ENCODE measurements at places on chromosomes 2 and 18.
A peak's percentile ranks its signal among the peaks of the same experiment; 100 is the strongest.

GRCh38 chr18:58255701-58256311 lies 211.8 kb downstream of the NEDD4L start:
- no peak for DNase-seq

GRCh38 chr2:231159306-231159705 lies 34.5 kb upstream of the HTR2B start:
- no peak for DNase-seq

GRCh38 chr18:58695772-58696171 lies 24.5 kb downstream of the MALT1 start:
- DNase-seq = no peak

DNA sequence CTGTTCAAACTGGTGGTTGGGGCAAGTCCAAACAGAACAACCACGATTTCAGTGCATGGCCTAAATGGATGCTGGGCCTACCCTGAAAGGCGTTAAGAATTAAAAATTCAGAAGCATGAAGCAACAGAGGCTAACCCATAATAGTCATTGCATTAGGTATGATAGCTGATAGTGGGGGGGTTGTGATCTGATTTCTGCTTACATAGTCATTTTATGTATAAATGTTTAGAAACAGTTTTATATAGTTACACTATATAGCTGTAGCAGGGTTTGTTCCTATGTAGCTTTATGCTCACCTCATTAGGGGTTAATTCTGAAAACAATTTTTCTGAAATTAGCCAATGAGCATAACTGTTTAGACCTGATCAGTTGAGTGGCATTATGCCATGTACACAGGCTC lies 9.6 kb downstream of the TAF1B start:
- DNase-seq = no peak

DNA sequence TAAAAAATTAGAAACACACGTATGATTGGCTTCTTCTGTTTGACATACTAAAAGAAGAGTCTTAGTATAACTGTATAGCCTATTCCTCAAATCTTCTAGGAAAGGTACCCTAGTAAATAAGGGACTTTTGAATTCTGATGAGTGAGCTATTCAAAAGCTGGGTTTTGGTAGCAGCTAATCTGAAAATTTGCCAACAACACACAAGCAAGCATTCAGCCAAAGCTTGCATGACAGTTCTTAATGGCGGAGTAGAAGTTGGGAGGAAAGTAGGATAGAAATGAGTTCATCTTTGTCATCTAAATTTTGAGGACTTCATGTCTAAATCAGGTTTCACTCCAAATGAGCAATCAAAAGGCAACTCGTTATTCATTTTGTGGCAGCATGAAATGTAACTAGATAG lies 813.0 kb downstream of the MBD2 start:
- DNase-seq = no peak

DNA sequence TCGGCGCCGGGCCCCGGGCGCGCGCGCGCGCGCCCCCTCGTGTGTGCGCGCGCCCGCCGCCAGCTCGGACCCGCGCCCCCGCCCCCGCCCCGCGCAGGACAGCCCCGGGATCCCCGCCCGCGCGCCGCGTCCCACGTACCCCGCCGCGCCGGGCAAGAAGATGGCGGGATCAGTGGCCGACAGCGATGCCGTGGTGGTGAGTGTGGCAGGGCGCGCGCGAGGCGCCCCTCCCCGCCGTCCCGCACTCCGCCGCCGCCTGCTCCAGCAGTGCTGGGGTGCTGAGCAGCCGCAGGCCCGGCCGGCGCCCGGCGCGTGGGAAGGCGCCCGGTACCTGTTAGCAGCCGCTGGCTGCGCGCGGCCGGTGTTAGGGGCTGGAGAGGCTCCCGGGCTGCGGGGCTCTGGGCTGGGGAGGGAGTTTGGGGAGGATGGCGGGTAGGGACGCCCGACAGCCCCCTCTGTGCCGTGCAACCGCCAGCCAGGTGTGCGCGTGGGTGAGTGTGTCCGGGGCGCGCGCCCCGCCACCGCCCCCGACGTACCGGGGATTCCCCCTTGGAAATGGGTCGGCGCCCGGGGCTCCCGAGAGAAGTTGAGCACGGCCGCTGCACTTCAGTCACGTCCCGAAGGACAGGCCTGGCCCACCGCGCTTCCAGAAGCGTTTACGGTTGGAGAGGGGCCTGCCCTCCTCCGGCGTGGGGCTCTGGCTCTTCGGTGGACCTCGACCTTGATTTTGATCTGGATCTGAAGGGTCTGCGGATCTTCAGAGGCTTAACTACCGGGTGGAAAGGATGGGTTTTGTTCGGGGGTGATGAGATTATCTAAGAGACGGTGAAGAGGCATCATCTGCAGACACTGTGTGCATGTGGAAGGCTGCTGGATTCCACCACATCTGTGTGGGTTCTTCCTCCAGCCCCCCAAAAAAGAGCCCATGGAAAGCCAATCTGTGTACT lies 697 bp downstream of the LGALSL start:
- peak; percentile 83 for DNase-seq

GRCh38 chr2:152499331-152499816 lies 164.4 kb downstream of the FMNL2 start:
- DNase-seq = no peak

DNA sequence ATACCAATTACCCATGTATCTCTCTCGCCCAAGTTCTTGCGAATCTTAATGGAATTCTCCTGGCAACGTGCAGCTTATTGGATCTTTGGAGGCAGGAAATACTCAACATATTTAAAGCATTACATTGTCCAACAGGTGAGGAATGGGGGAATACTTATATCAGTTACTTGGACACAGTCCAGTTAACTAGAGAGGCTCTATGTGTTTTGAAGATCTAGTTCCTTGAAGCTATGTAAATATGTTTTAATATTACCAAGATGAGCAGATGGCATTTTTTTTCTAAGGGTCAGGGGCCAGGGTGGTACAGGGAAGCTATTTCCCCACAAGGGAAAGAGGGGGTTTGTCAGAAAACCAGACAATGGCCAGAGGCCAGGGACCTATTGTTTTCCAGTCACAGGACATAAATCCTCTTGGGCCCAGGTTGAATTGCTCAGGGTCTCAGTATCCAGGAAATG lies 26.8 kb upstream of the MC5R start:
- no peak for DNase-seq

DNA sequence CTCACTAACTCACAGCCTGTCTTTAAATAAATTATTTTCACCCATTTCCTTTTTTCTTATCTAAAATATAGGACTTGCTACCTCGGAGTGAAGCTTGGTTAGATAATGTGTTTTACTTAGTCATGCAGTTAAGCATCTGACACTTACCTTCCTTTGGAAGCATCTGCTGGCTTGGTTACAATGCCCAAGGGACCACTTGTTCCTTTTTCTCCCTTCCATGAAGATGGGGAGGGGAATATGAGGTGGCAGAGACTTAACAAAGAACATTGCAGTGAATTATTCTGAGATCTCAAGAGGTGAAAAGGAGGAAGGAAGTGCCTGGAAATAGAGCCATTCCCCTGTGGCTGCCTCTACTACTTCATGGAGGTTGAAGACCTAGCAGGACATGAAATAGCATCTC lies 145.4 kb upstream of the FOSL2 start:
- DNase-seq = no peak

GRCh38 chr2:239349453-239350135 lies 51.2 kb downstream of the HDAC4 start:
- no peak for DNase-seq

DNA sequence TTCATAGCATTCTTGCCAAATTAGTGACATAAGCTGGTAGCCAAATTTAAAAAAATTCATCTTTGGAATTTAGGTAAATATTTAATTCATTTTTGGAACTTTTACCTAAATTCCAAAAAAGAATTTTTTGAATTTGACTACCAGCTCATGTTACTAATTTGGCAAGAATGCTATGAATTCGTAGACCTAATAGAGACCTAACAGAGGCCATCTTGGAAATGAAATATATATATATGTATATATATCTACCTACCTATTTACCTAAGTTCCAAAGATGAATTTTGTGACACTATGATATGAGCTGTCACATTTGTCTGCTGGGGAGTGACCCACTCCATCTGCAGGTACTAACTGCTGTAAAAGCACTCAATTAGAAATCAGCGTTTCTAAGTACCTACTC lies 65.6 kb downstream of the MYOM1 start:
- no peak for DNase-seq

- DNase-seq = no peak
These were observed 32.3 kb downstream of the CWC22 start for GRCh38 chr2:179974761-179975160.
